CD4-positive, alpha-beta T cell treated with Interleukin-10 for 1 hour (primary cell): ENCODE measurements at places on chromosomes 4 and X.

- peak; percentile 34 for DNase-seq
These were observed at the start of gene PCDH18 for GRCh38 chr4:137531986-137532868. Gene PCDH18, minus strand, starts transcription at chr4:137532494. Its CDS starts 406 bp downstream, at chr4:137532088.

- DNase-seq: no peak
These were observed 31.5 kb downstream of the HS3ST1 start for GRCh38 chr4:11397146-11397545.

DNA sequence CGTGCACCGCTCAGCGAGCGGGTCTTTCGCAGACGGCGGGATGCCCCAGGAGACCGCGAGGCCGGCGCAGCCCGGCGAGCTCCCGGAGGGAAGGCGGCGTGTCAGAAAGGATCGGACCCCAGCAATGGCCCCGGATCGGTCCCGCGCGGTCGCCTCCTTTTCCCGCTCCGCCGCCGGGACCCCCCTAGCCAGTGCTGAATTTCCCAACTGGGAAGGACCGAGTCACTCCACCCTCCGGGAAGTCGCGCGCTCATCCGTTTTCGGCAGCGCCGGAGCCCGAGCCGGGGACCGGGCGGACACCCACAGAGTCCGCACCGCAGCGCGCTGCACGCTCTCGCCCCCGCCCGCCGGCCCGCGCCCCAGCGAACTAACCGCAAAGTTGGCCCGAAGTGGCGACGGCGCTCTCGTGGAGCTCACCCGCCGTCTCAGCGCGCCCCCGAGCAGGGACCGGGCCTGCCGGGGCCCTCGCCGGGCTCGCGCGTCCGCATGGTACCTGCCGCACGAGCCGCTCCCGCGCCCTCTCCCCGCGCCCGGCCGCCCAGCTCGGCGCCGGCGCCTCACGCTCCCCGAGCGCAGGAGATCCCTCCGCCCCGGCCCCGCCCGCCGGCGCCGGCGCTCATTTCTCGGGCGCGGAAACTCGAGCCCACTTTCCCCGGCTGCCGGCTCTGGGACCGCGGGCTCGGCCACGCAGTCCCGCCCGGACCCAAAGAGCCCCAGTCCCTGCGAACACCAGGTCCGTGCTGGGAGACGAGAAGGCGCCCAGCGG, at the start of gene FAT1:
FAT1 (minus strand) TSS at position 565 of the 766 bp plus-strand sequence. CDS start 14,029 bp downstream, outside the sequence.
- DNase-seq: no peak

- no peak for DNase-seq
These were observed 111.2 kb downstream of the TBL1X start for GRCh38 chrX:9576059-9576458.

GRCh38 chrX:9875801-9876200, 89.6 kb downstream of the SHROOM2 start:
- DNase-seq: no peak

GRCh38 chrX:1185561-1185960, 26.9 kb downstream of the CRLF2 start:
- no peak for DNase-seq

DNA sequence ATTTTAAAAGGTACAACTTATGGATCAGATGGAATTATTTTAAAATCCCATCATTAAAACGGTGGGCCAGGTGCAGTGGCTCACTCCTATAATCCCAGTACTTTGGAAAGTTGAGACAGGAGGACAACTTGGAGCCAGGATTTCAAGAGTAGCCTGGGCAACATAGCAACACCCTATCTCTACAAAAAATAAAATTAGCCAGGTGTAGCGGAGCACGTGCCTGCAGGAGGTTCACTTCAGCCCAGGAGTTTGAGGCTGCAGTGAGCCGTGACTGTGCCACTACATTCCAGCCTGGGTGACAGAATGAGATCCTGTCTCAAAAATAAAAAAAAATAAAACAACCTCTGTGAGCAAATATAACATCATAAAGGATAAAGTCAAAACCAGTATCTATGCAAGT, 11.4 kb downstream of the ADH5 start:
- no peak for DNase-seq

DNA sequence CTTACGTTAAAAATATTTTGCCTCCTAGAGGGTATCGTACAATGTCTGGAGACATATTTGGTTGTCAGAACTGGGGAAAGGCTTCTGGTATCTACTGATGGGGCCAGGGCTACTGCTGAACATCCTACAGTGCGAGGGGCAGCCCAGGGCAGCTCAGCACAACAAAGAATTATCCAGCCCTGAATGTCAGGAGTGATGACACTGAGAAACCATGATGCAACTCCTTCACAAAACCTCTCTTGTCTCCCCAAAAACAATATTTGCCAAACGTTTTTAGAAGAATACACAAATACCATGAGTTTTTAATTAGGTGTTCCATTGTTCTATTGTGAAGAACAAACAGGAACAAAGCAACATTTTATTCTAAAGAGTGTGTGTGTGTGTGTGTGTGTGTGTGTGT, 43.4 kb upstream of the CLNK start:
- no peak for DNase-seq

- DNase-seq: no peak
These were observed 40.3 kb upstream of the ACSL4 start for GRCh38 chrX:109773374-109773773.

GRCh38 chr4:168541266-168541953, 44.6 kb downstream of the PALLD start:
- no peak for DNase-seq

GRCh38 chrX:54358424-54359211, 772 bp upstream of the WNK3 start:
- peak; percentile 41 for DNase-seq

GRCh38 chr4:2924765-2925301, 38.4 kb downstream of the NOP14 start:
- DNase-seq: no peak

DNA sequence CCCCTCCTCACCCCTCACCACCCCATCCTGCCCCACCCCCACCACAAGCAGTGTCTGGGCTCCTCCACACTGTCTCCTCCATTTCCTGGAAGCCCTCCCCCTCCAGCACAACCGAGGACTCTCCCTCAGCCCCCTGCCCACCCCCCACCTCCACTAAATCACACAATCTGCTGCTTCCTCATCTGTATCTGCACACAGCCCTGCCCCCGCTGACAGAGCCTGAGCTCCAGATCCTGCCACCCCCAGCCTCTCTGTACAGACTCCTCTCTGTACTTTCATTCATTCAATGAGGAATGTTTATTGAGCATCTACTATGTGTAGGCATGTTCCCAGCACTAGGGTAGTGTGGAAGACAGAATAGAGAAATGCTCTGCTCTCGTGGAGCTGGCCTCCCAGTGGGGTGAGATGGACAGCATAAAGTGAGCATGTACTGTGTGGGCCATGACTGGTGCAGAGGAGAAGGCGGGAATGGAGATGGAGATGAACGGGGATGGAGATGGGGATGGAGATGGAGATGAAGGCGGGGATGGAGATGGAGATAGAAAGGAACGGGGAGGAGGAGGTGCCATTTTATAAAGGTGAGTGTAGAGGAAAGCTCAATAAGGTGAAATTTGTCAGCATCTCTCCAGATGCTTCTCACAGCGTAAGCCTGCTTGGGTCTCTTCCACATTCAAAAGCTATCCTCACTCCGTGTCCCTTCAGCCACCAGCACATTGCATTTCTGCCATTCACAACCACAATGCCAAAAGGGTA, 2.5 kb upstream of the PPP2R2C start:
- DNase-seq: no peak

- no peak for DNase-seq
These were observed 616.2 kb upstream of the GRIA3 start for GRCh38 chrX:122567911-122568310.

- no peak for DNase-seq
These were observed 483.6 kb downstream of the SH2D1A start for GRCh38 chrX:124829930-124830329.

DNA sequence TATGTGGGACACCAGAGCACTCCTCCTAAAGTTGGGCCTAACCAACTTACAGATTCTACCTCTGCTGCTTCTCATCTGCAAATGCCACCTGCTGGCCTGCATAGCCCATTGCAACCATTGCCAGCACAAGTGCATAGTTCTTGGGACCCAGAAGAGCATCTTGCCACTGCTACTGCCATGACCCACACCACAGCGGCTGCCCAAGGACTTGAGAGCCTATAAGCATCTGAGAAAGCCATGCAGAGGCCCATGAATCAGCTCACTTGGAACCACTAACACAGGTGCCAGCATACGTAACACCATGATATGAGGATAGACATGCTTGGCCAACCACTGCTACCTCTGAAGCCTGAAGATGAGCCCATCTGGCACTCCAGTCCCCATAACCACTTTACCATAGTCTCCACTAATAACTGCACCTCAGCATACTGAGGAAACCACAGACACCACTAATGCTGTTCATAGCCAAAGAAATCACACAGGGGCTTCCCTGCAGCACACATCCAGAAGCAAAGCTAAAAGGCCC, 258.1 kb upstream of the AGTR2 start:
- no peak for DNase-seq

GRCh38 chr4:89468602-89469001, 161.0 kb upstream of the GPRIN3 start:
- DNase-seq: no peak

GRCh38 chr4:38819569-38819968, 15.0 kb upstream of the TLR1 start:
- no peak for DNase-seq

DNA sequence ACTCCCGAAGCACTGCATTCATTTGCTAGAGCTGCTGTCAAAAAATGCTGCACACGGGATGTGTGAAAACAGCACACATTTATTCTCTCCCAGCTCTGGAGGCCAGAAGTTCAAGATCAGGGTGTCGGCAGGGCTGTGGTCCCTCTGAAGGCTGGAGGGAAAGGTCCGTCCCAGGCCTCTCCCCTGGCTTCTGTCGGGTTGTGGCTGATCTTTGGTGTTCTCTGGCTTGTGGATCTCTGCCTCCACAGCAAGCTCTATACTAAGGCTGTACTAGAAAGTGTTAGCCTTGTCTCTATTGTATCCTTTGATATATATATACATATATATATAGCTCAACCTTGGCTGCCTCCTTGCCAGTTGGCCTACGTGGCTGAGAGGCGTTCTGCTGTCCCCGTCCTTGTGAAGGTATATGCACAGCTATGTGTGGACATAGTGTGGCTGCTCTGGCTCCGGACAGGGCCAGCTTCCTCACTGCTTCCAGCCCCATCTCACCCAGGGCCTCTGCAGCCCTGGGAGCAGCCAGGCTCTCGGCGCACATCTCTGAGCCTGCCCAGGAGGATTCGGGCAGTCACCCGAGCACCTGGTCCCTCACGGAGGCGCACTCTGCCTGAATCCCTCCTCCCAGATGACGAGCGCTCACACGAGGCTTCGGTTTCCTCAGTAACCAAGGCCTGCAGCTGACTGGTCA, 15.0 kb upstream of the DUSP9 start:
- no peak for DNase-seq

GRCh38 chr4:65589921-65590320, 80.4 kb downstream of the EPHA5 start:
- no peak for DNase-seq

- no peak for DNase-seq
These were observed 3.3 kb upstream of the AWAT2 start for GRCh38 chrX:70052895-70053615.

GRCh38 chr4:111274486-111274885, 651.6 kb upstream of the PITX2 start:
- no peak for DNase-seq

- no peak for DNase-seq
These were observed 4.0 kb upstream of the PCDH7 start for GRCh38 chr4:30716158-30716557.

GRCh38 chr4:3079694-3080123, 5.2 kb downstream of the HTT start:
- no peak for DNase-seq
